ENCODE measurements at places on chromosomes 6 and 20.
A peak's percentile ranks its signal among the peaks of the same experiment; 100 is the strongest.

DNA sequence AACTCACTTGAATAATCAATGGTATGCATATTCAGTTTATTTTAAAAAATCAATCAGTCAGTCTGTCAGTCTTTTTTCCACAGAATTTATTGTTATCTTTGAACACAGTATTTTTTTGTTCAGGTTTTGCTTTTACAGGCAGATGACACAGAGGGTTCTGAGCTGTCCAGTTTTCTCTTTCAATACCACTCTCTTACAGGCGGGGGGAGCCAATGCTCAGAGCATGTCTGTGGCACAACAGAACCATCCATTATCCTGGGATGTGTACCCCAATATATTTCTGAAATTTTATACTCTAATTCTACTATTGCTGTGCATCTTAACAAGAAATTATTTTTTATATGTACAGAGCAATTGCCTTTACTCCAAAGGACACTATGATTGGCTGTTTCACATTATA lies 21.2 kb downstream of the ROS1 start:
- no peak for DNase-seq

- DNase-seq: no peak
These were observed 237.1 kb downstream of the SMOC2 start for GRCh38 chr6:168678077-168678476.

GRCh38 chr6:157669747-157670216 lies 153.3 kb upstream of the SNX9 start:
- no peak for DNase-seq

DNA sequence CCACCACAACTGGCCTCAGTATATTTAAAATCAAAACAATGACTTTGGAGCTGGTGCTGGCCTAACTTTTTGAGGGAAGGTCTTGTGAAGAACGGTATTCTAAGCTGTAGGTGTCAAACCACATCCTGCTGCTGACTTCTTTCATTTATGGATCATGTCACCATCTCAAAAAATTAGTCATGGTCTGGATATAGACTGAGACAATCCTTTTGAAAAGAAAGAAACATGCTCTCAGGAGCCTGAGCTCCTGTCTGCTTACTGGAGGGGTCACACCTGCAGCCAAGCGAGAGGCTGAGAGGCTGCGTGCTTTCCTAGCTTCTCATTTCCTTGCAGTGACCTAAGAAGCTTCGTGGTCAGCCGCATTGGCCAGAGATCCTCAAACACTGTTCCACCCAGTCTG lies 55.2 kb downstream of the TIAM2 start:
- DNase-seq: no peak

DNA sequence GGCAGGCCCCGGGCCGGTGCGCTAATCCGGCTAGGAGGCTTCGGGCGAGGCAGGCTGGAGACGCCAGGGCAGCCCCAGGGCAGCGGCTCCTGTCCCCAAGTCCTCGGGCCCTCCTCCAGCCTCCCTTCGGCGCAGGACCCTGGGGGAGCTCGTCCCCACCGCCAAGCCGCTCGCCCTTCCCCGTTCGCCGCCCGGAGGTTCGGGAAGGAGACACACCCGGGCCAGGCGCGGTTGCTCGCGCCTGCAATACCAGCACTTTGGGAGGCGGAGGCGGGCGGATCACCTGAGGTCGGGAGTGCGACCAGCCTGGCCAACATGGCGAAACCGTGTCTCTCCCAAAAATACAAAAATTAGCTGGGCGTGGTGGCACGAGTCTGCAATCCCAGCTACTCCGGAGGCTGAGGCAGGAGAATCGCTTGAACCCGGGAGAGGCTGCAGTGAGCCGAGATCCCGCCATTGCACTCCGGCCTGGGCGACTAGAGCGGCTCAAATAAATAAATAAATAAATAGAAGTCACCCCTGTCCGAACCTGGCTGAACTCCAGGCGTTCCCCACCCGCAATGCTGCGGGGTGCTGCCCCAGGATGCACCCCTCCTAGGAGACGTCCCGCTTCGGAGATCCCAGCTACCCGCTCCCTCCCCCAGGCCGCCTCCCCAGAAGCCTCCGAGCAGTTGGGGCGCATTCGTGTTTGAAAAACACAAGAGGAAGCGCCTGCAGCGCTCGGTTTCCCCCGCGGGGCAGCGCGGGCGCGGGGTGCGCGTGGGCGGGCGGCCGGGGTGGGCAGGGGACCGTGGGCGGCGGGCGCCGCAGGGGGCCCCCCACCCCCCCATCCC lies 27.5 kb downstream of the SERPINB9 start:
- no peak for DNase-seq

DNA sequence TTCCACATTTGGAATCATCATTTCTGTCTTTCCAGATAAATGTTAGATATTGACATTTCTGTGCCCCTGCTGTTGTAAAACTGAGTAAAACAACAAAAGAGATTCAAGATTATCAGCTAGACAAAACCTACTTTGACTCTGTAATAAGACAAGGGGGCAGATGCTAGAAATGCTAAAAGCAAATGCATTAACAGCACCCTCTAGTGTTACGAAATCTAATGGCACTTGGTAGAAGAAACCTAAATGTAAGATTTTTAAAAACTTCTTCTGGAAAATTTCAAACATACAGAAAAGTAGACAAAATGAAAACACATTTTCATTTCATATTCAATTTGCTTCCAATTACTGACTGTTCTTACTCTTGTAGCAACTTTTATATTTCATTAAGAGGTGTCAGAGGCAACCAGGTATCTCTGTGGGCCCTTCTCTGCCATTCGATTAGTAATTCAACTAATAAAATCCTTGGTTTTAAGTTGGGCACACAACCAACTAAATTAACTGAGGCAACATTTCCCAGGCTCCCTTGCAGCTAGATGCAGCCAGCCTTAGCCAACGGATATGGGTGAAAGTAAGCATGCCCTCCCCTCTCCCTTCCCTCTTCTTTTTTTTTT lies 45.0 kb downstream of the SLC23A2 start:
- peak; percentile 57 for DNase-seq

- DNase-seq: no peak
These were observed 562.3 kb upstream of the BTBD3 start for GRCh38 chr20:11355345-11355744.

DNA sequence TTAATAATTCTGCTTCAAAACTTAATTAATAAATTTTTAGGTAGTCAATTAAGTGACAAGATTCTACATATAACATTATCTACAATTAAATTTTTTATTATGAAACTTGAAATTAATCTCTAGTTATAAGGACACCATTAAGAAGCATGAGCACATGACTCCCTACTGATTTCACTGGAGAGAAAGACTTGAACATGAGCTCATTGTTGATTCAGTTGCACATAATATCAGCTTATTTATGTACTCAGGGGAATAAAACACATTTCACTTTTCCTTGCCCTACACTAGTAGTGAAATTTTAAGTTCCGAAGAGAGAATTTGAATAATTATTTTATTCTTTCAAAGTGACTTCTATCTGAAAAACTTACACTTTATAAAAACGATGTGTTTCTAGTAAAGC lies 370.2 kb upstream of the EPHA7 start:
- DNase-seq: no peak

GRCh38 chr6:138005846-138006245 lies 101.4 kb downstream of the PERP start:
- DNase-seq: no peak

DNA sequence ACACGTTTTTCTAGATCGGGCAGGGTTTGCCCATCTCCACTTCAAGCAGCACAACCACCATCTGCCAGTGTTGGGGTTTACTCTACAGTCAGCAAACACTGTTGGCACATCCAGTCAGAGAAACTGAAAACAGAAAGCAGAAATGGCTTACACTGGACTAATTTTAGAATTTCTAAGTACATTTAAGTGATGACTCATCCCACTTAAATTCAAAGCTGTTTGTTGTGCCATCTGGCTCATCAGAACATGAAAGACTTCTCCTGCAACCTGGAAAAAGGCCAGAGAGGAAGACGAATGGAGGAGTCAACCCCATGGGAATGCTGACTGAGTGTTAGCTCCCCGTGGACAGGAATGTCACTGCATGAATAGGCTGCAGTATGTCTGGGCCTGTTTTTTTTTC lies 21.8 kb downstream of the FAM209B start:
- peak; percentile 98 for DNase-seq

DNA sequence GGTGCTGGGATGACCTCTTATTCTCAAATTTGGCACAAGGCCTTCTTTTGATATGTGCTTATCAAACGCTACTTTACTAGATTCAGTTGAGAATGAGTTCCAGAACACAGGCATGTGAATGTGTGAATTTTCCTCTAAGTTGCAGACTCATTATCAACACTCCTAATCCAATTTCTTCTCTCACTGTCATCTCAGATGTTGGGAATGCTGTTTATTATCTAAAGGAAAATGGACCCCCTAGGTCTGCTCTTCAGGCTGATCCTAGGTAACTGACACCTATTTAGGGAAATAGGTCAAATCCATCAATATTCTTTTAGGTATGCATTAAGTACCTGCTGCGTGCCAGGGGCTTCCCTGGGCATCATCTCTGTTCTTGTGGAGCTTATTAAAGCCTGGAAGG lies 215.0 kb upstream of the NOX3 start:
- DNase-seq: no peak

GRCh38 chr6:15996030-15996429 lies 132.9 kb upstream of the MYLIP start:
- no peak for DNase-seq

GRCh38 chr6:3750317-3751076 lies 1.0 kb downstream of the PXDC1 start:
- no peak for DNase-seq

DNA sequence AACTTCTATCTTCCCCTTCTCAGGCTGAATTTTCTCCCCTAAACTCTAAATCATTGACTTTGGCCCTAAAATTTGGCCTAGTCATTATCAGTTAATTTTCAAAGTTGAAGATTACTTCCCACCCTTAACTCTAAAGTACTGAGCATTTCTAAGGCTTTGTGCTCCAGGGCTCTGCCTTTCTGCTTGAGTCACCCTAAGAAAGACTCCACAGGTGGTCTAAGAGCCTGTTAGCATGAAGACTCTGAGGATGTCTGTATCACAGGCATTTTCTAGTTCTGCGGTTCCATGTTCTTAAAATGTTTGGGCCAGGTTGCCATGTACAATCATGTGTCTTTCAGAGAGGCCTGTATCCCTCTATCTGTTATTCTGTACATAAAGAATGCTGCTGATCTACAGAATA lies 808.1 kb upstream of the MANEA start:
- DNase-seq: no peak
